Activated CD8-positive, alpha-beta T cell treated with anti-CD3 and anti-CD28 coated beads for 36 hours (primary cell): ENCODE measurements at places on chromosomes 2 and 18. TPM values are rescaled to one million over a fixed set of nuclear protein-coding genes. Genes with fewer than 3 reads are reported as not detected.

GRCh38 chr18:47519706-47520105 lies 268.2 kb upstream of the SKOR2 start:
- no peak overlapping the region for H3K4me3 ChIP-seq
- no peaks in the 10 kb centered on the region for H3K36me3 ChIP-seq
- no peak overlapping the region for H3K27ac ChIP-seq
- peaks cover 2% of the 10 kb centered on the region for H3K27me3 ChIP-seq
- no peaks in the 10 kb centered on the region for H3K4me1 ChIP-seq
- DNase-seq, result no peak

The PIEZO2 gene
- total RNA-seq, result not detected

DNA sequence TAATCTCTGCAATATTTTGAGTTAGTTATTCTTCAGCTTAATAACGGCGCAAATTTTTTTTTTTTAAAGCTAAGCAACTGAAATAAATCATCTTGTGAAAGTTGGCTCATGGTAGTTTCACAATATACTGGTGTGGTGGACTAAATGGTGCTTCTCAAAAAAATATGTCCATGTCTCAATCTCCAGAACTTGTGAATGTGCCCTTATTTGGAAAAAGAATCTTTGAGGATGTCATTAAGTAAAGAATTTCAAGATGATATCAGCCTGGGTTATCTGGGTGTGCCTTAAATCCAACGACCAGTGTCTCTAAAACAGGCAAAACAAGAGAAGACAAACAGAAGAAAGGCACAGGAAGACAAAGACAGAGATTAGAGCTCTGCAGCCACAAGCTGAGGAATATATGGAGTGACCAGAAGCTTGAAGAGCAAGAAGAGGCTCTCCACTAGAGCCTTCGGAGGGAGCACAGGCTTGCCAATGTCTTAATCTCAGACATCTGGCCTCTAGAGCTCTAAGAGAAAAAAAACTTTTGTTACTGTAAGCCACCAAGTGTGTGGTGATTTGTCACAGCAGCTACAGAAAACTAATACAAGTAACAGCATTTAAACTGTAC lies 71.4 kb downstream of the HNMT start:
- H3K4me3 ChIP-seq, result no peak overlapping the region
- no peaks in the 10 kb centered on the region for H3K36me3 ChIP-seq
- no peaks in the 10 kb centered on the region for H3K4me1 ChIP-seq
- no peak overlapping the region for H3K27ac ChIP-seq

GRCh38 chr2:75562513-75562864 lies 1.8 kb upstream of the EVA1A start:
- H3K4me1 ChIP-seq, result peaks cover 16% of the 10 kb centered on the region
- H3K4me3 ChIP-seq, result no peak overlapping the region
- no peak for DNase-seq
- peaks cover 43% of the 10 kb centered on the region for H3K27me3 ChIP-seq
- H3K36me3 ChIP-seq, result no peaks in the 10 kb centered on the region

DNA sequence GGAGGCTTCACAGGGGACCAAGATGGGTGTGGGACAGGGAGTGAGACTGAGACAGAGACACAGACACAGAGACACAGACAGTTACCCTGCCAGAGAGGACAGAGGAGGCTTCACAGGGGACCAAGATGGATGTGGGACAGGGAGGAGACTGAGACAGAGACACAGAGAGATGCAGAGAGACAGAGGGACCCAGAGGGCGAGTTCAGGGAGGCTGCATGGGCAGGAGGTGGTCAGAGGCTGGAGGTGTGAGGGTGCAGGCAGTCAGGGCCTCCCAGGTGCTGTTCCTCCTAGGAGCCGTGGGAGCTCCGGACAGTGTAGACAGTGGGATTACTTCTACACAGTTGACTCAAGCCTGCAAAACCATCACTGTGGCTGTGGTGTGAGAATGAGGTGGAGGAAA lies 206.2 kb upstream of the PXDN start:
- H3K36me3 ChIP-seq, result no peaks in the 10 kb centered on the region
- H3K4me1 ChIP-seq, result no peaks in the 10 kb centered on the region
- no peak overlapping the region for H3K4me3 ChIP-seq
- peaks cover 14% of the 10 kb centered on the region for H3K27me3 ChIP-seq
- H3K27ac ChIP-seq, result no peak overlapping the region

DNA sequence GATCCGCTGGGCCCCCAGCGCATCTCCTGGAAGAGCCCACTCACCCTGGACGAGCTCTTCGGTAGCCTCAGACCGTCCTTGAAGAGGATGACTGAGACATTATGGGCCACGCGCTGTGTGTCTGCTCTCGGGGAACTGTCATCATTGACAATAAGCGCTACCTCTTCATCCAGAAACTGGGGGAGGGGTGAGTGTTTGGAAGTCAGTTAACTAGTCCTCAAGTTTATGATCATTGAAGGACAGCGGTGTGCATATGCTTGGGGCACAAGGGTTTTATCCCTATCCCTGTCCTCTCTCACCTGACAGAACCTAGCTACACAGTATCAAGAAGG lies 586 bp downstream of the STK16 start:
- DNase-seq, result peak; percentile 30
- peak overlapping the region; percentile 99 for H3K27ac ChIP-seq
- H3K4me3 ChIP-seq, result peak overlapping the region; percentile 98
- H3K36me3 ChIP-seq, result peaks cover 41% of the 10 kb centered on the region
- H3K27me3 ChIP-seq, result no peaks in the 10 kb centered on the region

The CD8B2 gene
- total RNA-seq, result 4.5 TPM

The GNLY gene
- 46.7 TPM for total RNA-seq

DNA sequence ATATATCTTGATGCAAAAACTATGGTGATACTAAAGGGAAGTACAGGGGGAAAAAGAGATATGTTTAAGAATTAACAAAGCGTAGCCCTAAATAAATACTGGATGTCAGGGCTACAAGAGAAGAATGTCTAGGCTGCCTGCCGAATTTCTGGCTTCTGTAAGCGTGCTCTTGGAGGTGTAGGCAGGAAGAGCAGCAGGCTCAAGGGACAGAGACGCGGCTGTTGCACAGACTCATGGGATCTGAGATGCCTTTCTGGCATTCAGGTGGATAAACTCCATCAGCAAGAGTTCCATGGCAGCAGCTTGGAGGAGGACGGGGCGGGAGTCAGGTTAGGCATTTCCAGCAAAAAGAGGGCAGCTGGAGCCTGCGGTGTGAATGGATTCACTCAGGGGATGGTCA lies 123.2 kb upstream of the TWIST2 start:
- H3K36me3 ChIP-seq, result no peaks in the 10 kb centered on the region
- H3K4me3 ChIP-seq, result no peak overlapping the region
- no peak overlapping the region for H3K27ac ChIP-seq
- H3K4me1 ChIP-seq, result peaks cover 3% of the 10 kb centered on the region
- peaks cover 14% of the 10 kb centered on the region for H3K27me3 ChIP-seq
- DNase-seq, result no peak

- H3K4me3 ChIP-seq, result no peak overlapping the region
- H3K36me3 ChIP-seq, result peaks cover 27% of the 10 kb centered on the region
- H3K4me1 ChIP-seq, result peaks cover 61% of the 10 kb centered on the region
- no peaks in the 10 kb centered on the region for H3K27me3 ChIP-seq
- peak overlapping the region; percentile 58 for H3K27ac ChIP-seq
- DNase-seq, result no peak
Measured at GRCh38 chr18:24065906-24066305, 51.4 kb downstream of the TTC39C start.
